ENCODE measurements at places on chromosomes 12 and 14. TPM values are rescaled to one million over a fixed set of nuclear protein-coding genes. Genes with fewer than 3 reads are reported as not detected.

- DNase-seq = no peak
These were observed 59.0 kb downstream of the CACNA1C start for GRCh38 chr12:2111826-2112225.

DNA sequence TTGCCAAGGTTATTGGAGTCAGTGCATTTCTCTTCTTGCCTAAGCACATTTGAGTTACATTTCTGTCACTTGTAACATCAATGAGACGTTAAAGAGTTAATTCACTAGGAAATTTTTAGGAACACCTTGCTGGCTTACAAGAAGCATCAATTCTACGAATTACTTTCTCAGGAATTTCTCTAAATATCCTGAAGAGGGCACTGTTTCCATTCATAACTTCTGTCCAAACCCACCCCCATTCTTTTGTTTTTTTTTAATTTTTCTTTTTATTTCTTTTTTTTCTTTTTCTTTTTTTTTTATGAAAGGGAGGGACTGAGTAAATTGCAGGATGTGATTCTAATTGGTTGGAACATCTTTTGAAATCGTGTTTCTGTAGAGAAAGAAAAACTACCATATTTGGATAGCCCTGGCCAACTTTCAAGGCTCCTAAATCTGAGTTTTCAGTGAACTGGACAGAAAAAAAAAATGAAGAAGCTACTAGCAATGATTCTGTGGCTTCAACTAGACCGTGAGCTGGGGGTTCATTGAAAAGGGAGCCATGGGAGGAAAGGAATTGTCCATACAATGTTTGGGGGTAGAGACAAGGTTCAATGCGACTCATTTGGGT is 285.3 kb downstream of the DAD1 start:
- DNase-seq = no peak

DNA sequence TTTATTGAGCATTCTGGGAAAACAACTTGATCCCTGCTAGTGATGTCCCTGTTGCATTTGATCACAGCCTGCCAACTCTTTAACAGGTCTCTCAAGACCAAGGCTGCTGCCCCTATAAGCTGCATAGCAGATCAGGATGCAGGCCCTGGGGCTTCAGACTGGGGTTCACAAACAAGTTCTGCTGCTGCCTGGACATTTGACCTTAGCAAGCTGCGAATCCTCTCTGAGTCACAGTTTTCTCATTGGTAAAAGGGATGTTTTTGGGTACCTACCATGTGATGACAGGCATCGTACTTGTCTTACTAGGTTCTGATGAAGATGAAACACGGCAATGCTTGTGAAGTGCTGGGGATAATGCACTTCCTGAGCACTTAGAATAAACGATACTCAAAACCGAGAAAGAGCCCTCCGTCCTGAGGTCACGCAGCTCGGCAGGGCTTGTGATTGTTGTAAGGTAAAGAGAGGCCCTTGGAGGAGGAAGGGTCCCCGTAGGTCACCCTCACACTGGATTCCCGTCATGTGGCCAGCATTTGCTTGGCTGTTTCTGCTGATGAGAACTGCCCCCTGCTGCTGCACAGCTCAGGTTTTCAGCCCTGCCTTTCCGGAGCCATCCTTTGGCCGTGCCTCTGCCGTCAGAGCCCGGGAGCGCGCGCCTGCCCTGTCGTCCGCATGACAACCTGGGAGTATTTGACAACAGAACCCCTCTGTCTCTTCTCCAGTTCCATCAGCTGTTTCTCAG is 39.1 kb downstream of the TSPAN9 start:
- DNase-seq = no peak

The MGST1 gene
- 49.4 TPM for total RNA-seq

The CLEC4C gene
- not detected for total RNA-seq

DNA sequence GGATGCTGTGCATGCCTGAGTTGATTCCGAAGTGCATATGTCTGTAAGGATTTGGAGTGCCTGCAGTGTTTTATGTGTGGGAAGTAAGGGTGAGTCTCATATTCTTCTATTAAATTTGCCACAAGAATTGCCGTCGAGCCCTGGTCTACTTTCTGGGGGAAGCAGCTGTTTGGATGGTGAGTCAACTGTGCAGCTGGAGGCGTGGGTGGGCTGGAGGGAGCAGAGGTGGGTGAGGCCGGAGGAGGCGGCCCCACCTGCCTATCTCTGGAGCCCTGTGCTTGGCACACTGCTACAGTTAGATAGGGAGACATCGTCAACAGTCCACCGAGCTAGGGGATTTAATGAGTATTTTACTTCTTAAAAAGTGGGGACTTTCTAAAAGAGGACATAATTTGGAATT is 9.7 kb downstream of the GLRX5 start:
- no peak for DNase-seq

The BATF gene
- total RNA-seq = 0.94 TPM

Measured in epithelial cell of proximal tubule (primary cell).